ENCODE measurements at places on chromosomes 12 and 14.

DNA sequence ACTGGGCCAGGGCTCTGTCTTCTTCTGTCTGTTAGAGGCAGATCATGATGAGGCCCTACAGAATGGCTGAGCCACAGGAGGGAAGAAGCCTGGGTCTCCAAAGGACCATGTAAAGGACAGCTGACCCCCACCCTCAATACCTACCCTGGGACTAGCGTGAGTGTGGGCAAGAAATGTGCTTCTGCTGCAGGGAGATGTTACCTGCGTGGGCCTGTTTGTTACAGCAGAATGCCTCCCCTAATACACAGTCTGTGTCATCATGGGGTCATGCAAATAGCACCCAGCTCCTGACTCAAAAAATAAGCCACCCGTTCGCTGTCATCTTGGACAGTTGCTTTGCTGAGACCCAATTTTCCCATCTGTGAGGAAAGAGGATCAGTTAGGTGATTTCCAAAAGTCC, 90.6 kb downstream of the CALM1 start:
- no peak for DNase-seq

DNA sequence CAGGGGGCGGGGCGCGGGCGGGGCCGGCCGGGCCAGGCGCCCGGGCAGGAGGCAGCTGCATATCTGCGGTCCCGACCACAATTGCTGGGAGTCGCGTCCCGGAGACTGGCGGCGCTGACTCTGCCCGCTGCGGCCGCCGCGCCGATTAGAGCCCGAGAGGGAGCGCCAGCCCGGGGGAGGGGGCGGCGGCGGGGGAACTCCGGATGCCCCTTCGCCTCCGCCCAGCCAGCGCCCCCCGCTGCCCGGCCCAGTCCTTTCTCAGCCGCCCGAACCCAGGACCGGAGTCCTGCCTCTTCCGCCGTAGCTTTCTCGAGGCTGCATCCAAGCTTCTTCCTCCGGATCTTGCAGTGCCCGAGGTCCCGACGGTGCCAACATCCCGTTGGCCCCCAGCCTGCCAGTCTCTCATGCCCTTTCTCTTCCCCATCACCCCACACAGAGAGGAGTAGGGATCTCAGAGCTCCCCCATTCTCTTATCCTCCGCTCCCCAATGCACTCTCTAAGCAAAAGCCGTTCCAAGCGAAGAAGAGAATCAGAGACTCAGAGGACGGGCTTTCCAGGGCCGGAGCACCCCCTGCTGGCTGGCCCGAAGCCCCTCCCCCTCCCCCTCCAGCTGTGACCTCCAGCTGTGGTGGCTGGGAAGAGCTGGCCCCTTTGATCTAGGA, 8.8 kb upstream of the SP7 start:
- peak; percentile 84 for DNase-seq

- no peak for DNase-seq
Measured at GRCh38 chr12:2624543-2625288, 170.1 kb upstream of the FKBP4 start.

DNA sequence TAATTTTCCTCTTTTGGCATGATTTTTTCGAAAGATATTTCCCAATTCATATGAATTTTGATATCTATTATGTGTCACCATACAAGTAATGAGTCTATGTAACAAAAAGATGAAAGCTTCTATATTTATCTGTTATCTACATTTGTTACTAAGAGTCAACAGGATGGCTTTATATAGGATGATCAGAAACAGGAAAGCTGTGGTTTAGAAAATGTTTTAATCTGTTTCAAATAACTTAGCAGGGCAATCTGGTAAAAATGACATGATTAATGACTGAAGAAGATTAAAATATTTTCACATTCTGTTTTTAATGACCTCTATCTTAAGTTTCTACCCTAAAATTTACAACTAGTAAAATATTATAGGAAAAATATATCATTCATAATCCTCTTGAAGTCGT, 105.8 kb downstream of the MSRB3 start:
- no peak for DNase-seq

DNA sequence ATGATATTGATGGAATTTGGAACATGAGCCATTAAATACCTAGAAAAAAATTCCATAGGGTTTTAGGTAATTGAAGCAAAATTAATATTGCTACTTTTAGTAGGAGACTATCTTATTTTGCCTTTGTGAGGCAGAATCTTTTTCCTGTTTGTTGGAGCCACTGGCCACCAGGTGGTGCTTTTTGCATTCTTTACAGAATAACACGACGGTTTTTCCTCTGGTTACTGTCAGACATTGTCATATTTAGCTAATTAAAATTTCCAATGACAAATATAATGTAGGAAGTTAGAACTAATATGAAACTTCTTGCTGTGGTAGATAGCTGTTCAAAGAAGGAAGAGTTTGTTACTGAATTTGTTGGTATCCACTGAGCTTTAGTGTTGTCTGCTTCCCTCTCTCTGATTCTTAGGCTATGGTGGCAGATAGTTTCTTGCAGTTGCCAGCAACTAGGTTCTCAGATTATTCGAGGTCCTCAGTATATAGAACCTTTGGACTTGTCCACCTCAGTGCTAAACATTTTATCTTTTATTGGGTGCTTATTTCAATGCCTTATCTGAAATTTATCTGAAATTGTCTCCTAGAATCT, 25.7 kb downstream of the RAB21 start:
- peak; percentile 74 for DNase-seq

DNA sequence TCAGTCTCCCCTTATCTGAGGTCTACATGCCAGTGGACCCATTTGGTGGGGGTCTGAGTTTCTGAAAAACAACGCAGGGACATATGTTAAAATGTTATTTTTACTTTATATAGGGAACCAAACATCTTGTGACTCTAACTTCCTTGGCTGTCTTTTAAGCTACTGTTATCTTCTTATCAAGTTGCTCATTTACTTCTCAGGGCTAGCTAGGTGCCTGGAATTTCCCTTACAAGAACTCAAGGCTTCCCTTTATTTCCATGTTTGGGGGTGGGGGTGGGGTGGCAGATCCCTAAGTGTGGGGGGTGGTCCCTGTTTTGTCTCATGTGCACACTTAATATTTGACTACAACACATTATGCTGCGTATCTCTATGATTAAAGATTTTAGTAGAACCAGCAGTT, 31.6 kb downstream of the PPP1R36 start:
- no peak for DNase-seq

DNA sequence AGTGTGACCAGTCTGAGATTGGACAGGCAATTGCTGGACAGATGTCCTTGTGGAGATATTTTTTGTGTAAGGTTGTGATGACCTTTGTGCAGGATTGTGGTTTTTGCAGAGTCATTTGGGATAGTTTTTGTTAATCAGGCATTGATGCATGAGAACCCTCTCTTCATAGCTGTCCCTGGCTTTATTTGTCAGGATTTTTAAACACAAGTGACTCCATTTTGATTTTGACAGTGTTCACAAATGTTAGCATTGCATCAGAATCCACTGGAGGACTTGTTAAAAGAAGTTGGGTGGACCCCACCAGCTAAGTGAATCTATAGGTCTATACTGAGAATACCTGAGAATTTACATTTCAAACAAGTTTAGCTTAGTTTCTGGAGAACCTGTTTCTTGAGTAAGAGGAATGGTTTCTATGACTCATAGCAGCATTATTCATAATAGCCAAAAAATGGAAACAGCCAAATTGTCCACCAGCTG, 11.8 kb downstream of the FNTB start:
- no peak for DNase-seq

- no peak for DNase-seq
Measured at GRCh38 chr14:85813040-85813439, 283.1 kb downstream of the FLRT2 start.

GRCh38 chr14:68626386-68626785, 166.5 kb downstream of the ZFP36L1 start:
- no peak for DNase-seq

DNA sequence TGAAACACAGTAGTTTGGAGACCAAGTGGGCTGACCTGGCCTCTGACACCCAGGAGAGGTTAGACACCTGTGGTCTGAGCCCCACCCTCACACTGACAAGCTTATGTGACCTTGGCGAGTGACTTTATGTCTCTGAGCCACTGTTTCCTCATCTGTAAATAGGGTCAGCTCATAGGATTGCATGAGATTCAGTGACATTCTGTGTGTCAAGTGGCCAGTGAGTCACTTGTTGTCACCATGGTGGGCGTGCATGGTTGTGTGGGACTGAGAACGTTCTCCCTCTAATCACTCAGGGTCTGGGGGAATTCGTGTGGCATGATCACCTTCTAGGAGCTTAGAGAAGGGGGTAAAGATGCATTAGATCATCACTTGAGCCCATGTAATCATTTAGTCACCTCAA, 146.4 kb downstream of the PHETA1 start:
- no peak for DNase-seq

DNA sequence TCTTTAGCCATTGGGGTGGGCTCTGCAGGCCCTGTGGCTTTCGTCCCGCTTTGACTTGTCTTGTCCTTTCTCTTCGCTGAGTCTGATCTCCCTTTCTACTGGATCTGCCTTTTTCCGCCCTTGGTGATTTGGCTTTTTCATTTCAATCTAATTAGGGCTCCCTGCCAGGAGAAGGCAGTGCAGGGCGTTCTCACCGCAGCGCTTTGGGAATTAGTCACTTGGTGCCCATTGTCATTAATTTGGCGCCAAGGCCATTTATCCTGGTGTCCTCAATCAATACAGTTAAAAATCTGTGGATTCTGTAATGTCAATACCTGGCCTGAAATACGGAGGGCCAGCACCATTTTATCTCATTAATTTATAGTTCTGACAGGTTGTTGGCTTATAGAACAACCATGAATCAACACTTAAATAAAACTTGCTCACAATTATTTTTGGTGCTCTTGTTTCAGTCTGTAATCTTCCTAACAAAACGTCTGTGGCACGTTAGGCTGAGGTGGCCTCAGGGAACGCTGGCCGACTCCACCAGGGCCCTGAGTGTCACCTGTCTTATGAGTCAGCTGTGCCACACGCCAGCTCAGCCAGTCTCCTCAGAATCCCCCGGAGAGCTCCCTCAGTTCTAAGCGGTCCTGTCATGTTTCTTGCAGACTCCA, 115.7 kb downstream of the BEGAIN start:
- DNase-seq, result no peak
